ENCODE measurements at places on chromosomes 16 and 17.

- no peak for DNase-seq
Observed at GRCh38 chr17:13346996-13347762, 254.6 kb downstream of the HS3ST3A1 start.

- no peak for DNase-seq
Observed at GRCh38 chr16:65895486-65895885, 471.0 kb upstream of the CDH5 start.

- no peak for DNase-seq
Observed at GRCh38 chr17:65930140-65930730, 261.7 kb downstream of the CEP112 start.

DNA sequence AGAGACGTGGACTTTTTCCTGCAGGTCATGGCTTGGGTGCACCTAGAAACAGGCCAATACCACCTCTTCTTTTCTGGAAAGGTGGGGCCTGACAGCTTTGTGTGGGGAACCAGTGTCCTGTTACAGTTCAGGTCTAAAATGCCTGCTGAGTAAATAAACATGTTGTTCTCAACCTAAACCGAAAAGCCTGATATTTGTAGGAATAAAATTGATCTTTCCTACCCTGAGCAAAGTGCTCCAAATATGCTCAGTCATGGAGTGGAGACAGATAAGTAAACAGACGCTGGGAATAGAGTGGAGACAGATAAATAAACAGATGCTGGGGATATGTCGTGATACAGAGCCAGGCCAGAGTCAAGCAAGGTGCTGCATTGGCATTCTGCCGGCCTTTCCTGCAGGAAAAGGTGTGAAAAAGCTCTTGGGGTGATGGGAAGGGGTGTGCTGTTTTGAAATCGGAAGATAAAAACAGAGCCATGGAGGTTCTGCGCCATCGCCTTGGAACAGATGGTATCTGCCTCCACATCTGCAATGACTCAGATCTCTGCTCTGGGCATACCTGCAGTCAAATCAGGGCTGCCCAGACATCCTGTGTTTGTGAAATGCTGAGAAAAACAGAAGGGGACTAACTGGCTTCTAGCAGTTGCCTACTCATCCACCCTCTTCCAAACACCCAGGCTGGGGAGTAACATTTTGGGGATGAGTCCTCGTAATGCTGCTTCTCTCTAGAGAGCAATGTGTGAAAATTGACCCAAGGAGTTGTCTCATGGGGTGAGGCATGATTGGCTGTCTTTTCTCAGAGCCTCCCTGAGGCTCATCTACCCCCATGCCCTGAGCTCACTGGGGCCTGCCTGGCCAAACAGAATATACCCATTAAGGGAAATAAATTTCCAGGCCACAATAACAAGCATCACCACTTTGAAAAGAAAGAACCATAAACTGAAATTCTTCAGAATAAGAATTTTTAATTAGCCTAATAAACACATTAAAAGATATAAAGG, 16.8 kb upstream of the TRPV2 start:
- no peak for DNase-seq

- peak; percentile 87 for DNase-seq
Observed at GRCh38 chr17:43006639-43007551, at the start of gene IFI35. IFI35 (plus strand) TSS chr17:43006784; CDS start chr17:43006948, 164 bp downstream.

DNA sequence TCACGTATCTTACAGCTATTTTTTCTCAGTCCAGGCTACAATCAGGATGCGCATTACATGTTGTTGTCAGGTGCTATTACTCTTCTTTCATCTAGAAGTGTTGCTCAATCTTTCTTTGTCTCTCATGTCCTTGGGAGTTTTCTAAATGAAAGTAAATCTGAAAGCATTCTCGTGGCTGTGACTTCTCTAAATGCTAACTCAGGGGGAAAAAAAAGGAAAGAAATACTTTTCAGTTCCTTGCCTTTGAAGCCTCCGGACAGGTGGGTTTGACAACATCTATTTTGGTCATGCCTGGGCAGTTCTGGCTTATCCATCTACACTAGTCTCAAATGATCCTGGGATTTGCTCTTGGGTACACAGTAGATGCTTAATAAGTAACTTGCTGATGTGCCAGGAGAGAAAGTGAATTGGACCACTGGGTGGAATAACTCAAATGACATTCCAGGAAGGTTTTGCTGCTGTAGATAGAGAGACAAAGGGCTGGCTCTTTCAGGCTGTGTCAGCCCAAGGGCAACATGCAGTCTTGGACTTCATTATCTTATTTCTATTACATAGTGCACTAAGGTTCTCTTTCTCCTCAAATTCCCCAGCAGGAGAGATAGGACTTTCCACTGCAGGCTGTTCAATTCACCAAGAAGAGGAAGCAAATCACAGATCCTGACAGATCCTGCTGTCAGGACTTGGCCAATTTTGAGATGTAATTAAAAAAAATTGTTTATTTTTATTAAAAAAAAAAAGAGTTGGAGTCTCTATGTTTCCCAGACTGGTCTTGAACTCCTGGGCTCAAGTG, 63.6 kb upstream of the NFAT5 start:
- DNase-seq = no peak

GRCh38 chr17:6187836-6188235, 117.7 kb downstream of the WSCD1 start:
- no peak for DNase-seq

GRCh38 chr17:47987240-47987835, 16.4 kb downstream of the CDK5RAP3 start:
- no peak for DNase-seq

DNA sequence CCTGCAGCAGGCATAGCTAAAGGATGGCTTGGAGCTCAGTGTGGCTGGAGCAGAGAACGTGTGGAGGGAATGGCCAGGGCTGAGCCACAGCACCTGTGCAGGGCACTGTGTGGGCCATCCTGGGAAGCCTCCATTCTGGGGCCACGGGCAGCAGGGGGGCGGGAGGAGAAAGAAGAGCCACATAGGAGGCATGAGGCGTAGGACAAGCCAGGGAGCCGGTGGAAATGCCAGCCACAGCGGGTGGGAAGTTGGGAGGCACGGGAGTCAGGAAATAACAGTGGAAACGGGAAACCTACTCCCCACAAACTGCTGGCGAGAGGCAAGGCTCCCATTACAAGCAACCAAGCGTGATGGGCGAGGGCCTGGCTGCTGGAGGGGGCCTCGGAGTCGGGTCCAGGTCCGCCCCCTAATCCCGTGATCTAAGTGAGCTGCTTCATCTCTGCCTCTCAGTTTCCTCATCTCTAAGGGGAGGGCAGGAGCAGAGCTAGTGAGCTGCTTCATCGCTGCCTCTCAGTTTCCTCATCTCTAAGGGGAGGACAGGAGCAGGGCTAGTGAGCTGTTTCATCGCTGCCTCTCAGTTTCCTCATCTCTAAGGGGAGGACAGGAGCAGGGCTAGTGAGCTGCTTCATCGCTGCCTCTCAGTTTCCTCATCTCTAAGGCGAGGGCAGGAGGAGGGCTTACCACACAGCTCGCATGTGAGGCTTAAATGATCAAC, 104.9 kb downstream of the ADCY9 start:
- DNase-seq = no peak

DNA sequence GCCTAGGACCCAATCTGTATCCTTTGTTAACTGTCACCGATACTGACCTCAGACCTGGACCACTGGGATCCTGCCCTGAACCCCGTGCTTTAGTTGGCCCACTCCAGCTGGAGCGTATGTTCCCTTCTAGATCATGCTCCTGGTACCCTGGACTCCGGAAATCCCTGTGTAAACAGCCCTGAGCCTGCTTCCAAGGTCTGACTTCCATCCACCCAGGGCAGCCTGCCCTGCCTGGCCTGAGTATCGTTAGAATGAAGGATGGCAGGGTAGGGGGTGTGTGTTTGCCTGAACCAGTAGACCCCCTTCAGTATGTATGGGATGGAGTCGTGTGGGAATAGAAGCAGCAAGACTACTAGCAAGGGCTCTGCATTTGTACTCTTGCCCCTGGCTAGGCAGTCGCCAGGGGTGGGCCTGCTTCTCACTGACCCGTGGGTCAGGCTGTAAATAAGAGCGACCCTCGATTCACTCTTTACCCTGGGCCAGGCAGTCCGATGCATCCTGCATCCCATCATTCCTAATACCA, 691 bp upstream of the TMEM98 start:
- no peak for DNase-seq

GRCh38 chr17:4327606-4328005, 38.9 kb downstream of the UBE2G1 start:
- no peak for DNase-seq

GRCh38 chr17:18187821-18188761, 4.5 kb downstream of the ALKBH5 start:
- no peak for DNase-seq

DNA sequence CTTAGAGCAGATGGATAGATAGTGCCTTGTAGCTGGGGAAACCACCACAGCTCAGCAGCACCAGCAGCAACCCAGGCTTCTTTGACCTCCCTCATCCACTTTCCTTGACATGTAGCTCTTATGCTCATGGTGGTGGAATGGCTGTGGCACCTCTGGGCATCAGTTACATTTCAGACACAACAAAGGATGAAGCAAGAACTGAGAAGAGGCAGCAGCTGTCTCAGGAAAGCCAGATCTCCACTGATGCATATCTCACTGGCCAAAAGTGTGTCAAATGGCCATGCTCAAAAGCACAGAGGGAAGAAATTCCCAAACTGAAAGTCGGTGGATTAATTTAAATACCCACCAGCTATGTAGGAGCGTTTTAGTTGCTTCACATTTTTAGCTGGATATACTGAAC, 671.4 kb upstream of the SALL1 start:
- no peak for DNase-seq

- DNase-seq = no peak
Observed at GRCh38 chr17:81059026-81059425, 24.1 kb downstream of the BAIAP2 start.

DNA sequence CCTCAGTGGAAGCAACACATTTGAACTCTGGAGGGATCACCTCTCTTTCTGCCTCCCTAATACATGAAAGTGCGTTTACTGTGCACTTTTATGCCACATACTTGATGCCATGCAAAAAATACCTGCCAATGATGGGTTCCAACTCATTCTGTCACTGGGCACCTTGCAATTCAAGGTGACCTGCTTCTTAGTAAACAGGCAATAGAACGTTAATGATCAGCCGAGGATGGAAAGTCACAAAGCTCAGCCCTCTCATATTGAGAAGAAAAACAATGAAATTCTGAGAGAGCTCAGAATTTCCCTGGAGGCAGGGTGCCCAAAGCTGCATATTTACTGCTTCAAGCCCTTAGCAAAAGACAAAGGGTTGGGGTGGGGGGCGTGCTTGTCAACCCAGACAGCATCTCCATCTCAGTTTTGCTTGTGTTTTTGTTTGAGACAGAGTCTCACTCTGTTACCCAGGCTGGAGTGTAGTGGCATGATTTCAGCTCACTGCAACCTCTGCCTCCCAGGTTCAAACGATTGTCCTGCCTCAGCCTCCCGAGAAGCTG, 23.2 kb downstream of the LITAF start:
- no peak for DNase-seq
